Stimulated activated CD4-positive, alpha-beta T cell treated with anti-CD3 and anti-CD28 coated beads, Interleukin-1b, Interleukin-23, amount 100 ng/mL, for 1 hour (primary cell): ENCODE measurements at places on chromosomes 4 and X.

GRCh38 chrX:1521459-1521956, 15.5 kb downstream of the P2RY8 start:
- DNase-seq = no peak

DNA sequence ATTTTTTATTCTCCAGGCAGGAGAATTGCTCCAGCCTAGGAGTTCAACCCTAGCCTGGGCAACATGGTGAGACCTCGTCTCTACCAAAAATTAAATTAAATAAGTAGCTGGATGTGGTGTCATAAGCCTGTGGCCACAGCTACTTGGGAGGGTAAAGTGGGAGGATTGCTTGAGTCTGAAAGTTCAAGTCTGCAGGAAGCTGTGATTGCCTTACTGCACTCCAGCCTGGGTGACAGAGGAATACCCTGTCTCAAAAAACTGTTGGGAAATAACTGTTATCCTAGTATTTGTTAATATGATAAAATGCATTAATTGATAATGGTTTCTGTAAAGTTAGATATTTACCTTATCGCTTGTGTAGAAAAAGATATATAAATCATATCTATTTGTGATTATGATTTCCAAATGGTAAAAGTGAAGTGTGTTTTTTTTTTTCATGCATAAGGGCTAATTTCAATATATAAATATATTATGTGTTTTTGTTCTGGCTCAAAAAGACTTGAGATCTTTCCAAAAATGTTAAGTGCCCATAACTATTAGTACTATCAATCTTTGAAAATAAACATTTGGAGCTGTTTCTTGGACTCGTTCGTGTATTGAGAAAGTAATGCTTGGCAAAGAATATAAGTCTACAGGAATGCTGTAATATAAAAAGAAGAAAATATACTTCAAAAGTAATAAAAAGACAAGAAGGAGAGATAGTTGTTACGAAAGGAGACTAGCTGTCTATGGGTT, 396.6 kb downstream of the ADGRL3 start:
- no peak for DNase-seq

DNA sequence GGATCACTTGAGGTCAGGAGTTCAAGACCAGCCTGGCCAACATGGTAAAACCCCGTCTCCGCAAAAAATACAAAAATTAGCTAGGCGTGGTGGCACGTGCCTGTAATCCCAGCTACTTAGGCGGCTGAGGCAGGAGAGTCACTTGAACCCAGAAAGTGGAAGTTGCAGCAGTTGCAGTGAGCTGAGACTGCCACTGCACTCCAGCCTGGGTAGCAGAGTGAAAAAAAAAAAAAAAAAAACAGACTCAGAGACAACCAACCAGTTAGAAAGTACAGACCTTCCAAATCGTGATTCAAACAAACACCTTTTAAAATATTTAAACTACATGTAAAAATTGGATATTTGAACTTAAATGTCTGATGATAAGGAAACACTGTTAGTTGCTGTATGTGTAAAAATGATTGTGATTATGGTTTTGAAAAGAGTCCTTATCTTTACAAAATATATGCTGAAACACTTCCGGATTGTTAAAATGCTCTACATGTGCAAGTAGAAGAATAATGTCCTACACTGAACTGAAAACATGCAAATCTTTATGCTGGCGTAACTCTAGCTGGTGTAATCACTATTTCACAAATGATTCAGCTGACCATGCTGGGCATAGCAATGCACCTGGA, 37.8 kb downstream of the SH3KBP1 start:
- DNase-seq = no peak

DNA sequence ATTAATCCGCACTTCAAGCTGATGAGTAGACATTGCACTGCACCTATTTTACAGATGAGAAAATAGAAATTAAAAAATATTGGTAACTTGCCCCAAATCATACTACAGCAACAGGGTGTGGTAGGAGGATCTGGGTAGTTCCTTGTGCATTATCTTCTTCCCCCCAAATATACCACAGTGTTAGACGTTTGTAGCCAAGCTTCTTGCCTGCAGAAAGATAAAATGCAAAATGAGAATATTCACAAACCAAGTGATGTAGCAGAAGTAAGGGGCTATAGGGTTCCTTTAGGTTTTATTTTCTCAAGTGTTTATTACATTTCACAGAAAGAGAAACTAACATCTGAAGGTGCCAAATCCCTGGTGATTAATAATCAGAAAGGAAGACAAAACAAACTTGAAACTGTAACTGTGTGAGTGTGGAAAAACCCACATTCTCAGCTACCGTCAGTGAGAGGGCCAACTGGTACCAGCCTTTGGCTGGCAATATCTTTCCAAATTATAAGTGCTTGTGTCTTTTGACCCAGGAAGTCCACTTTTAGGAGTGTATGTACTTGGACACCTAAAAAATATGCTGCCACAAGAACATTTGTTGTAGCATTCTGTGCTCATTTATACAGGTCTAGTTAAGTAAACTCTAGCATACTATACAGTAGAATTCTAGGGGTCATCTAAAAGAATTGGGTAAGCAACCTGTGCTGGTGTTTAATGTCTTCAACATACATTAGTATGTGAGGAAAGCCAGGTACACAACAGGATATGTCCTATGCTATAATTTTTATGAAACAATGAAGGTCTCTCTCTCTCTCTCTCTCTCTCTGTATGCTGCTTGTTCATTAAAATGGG, 6.7 kb upstream of the CD38 start:
- DNase-seq = no peak

DNA sequence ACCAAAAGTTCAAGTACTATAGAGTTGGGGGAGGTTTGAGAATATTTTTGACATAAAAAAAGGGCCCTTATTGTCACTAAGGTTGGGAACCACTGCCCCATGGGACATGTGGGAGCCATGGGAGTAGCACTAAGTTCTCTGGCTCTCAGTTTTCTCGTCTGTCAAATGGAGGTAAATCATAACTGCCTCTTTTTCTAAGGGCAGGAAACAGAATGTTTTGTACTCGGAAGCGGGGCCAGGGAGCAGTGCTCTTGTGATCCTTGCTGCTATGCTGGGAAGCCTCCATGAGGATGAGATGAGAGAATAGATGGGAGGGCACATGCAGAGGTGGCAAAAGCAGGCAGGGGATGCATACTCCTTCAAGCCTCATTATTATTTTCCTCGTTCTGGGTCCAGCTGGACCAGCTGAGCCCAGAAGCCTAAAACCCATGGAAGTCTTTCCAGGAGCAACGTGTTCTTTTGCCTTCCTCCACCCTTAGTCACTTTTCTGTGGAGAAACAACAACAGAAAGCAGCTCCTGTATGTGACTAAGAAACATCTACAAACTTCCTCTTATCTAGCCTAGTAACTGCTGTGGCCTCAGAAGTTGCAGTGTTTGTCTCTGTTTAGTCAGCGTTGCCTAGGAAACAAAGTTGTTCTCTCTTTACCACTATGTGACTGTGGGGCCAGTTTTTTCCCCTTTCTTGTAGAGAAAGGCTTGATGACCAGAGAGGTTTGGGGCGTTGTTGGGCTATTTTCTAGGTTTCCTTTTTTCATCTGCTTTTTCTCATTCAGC, 64.8 kb downstream of the TSC22D3 start:
- peak; percentile 16 for DNase-seq

GRCh38 chr4:122663814-122664610, 43.1 kb upstream of the IL21 start:
- DNase-seq = no peak

DNA sequence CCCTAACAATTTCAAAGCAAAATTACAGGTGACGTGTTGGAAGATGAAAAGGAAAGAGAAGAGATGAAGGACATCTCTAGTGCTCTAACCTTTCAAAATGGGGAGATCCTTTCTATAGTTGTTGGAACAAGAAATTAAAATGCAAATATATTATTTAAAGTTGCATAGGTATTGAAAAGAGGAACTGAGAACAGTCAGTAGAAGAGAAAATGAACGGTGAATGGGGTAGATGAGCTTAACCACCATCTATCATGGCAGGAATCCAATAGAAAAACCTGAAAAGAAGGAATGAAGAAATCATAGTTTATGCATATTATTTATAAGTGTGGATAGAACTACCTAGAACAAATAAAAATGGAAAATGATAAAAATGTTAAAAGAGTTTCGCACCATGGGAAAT, 42.0 kb downstream of the ANXA5 start:
- no peak for DNase-seq

GRCh38 chrX:139882299-139882698, 50.6 kb downstream of the ATP11C start:
- no peak for DNase-seq

DNA sequence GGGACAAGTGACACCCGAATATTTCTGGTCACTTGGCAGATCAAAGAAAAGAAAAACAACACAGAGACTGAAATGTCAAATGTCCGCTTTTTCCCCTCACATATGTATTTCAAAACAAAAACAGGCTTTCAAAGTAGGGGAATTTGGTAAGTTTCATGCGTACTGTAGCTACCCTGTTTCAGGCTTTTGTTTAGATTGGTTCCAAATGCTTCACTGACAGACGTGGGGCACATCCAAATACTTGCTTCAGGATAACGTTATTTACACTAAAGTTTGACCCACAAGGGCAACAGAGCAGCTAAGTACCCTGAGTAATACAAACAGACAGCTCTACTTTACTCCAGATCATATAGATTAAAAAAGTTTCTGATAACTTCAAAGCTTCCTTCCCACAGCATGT, 804.5 kb upstream of the POU3F4 start:
- DNase-seq = no peak

DNA sequence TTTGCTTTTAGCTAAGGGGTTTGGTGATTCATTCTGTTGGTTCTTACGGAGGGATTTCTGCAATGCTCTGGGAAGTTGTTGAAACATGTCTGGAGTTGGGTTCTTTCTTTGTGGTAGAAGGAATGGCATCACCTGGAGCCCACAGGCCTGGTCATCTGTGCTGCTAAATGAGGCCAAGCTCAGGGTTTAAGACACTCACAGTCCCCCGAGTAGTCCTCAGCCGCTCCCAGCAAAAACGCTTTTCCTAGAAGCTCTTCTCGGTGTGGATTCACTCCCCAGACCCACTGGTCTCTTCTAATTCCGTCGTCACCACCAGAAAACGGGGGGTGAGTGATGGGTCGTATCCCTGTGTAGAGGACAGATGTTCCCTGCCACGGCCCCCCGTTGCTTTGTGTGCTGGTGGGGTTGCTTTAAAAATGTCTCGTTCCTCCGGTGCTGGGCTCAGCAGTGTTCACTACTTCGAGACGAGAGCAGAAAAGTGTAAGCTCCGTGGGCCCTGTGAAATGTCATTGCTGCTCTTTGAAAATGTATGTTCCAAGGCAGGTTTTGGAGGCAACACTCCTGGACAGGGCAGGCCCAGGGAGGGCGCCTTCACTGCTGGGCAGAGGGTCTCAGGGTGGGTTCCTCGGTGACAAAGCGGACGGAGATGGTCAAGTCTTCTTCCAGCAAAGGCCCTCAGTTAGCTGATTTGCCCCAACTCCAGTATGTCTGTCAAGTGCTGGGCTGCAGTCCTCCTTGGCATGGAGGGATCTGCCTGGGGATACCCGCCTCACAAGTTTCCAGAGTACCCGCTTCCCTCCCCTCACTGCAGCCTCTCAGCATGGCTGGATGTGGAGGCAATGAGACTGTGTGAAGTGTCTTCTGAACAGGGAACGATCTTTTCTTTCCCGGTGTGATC, 37.3 kb downstream of the PSAPL1 start:
- DNase-seq = no peak

DNA sequence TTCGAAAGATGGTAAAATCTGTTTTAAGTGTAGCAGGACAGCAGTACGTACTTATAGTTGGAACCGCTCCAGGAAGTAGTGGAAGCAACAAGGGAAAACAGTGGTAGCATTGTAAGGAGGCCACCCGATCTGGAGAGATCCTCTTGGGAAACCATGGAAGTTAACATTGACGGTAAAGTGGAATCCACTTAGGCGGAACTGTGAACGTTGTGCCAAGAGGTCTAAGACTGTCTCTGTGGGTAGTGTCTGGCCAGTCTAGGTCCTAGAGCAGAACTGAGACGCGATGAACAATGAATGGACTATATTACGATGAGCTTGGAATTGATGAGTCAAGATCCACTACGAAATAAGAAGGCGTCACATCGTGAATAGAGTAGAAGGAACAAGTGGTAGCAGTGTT, 124.0 kb downstream of the TENM3 start:
- DNase-seq = no peak

DNA sequence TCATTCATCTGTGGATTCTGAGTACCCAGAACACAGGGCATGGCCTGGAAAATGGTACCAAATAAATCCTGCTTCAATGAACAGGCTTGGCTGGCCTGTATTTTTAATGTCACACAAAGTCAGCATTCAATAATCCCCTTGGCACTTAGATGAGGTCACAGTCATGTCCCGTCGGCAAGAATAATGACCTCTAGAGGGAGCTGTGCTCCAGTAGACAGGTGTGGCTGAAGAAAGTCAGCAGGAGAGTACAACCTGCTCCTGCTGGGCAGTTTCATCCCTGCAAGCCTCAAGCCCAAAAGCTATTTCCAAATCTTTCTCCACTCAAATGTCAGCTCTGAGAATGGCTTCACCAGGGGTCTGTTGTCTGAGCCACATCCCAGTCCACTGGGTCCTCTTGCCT, 404.0 kb upstream of the F9 start:
- no peak for DNase-seq

DNA sequence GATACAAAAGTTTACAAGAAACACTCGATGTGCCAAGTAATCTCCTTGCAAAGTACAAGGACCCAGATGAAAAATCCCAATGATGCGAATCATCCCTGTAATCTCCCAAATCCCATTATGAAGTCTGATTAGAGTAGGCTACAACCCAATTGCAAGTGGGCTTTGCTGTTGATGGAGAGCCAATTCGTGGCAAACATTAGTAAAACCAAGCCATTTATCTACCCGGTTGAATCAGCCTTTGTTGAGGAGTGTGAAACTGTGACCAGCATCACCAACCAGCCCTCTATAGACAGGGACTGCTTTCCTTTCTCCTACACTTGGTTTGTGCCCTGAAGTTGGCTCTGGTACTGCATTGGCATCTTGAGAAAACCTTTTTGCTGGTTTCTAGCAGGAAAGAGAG, 1.2 kb upstream of the PRPS2 start:
- no peak for DNase-seq

DNA sequence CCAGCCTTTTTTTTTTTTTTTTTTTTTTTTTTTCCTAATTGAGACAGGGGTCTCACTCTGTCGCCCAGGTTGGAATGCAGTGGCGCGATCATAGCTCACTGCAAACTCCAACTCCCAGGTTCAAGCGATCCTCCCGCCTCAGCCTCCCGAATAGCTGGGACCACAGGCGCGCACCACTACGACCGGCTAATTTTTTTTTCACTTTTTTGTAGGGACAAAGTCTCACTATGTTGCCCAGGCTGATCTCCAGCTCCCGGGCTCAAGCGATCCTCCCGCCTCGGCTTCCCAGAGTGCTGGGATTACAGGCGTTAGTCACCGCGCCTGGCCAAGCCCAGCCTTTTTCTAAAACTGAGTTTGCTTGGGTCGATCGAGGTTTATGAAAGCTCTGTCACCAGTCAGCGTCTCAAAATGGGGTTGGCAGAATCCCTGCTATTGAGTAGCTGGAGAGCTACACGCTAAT, 1.3 kb upstream of the OTUD5 start:
- no peak for DNase-seq

- no peak for DNase-seq
These were observed 10.9 kb downstream of the GAB3 start for GRCh38 chrX:154739952-154740465.

DNA sequence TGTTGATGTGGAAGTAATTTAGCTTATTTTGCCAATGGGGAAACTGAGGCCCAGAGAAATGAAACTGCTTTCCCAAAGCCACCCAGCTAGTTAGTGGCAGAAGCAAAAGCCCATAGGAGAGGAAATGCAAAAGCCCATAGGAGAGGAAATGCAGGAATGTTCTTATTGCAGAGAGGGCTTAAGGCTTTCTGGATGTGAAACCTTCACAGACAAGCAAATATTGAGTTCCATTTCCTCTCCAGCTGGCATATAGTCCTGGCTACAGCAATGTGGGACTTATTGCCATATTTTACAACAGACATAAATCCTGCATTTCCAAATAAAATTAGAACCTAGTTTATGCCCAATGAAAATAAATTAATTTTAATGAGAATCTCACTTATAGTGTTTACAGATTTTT, 69.7 kb downstream of the TMEM154 start:
- DNase-seq = no peak
